NCI-H446 (cell line): ENCODE measurements at places on chromosomes 7 and 10.

- DNase-seq, result no peak
Measured at GRCh38 chr10:82574081-82574480, 699.1 kb downstream of the NRG3 start.

- no peak for DNase-seq
Measured at GRCh38 chr7:33792041-33792440, 113.3 kb upstream of the BMPER start.

GRCh38 chr10:6351495-6351894, 148.8 kb downstream of the PFKFB3 start:
- DNase-seq, result no peak

DNA sequence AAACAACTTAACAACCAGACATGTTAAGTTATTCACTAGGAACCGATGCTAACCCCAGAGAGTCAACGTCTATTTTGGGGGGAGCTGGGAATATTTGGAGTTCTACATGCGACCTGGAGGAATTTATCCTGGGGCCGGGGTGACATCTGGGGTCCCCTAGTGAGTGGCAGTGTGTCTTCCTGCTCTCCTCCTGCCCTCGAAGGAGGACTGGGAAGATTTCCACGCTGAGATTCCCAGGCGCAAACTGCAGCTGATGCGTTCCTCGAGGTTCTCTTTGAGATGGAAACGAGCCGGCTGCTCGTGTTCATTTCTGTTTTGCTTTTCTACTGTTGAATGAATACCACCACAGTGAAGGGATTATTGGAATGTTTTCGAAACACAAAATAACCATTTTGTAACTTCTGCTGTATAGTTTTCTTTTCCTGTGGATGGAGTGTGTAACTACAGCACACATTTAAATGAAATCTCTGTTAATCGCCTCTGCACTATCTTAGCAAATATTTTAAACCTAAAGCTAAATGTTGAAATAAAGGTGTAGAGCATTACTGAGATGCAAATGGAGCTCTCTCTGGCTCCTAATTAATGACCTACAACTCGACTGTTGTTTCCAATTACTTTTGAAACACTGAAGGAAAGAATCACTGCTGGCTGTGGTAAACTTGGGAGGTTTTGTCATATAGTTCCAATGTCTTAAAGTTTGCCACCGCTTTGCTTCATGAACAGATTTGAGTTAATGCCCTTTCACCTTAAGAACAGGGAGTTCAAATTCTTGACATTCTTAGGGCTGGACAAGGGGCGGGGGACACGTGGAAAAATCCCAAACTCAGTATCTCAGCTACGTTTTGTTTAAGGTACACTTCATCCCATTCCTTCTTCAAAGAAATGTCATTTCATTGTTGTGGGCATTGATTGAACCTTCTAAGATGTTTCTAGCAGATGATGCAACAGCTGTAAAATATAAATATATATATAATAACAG, 21.1 kb downstream of the GATA3 start:
- no peak for DNase-seq

- DNase-seq, result no peak
Measured at GRCh38 chr7:157024716-157025115, 14.3 kb upstream of the MNX1 start.

GRCh38 chr10:71865561-71866041, 14.6 kb upstream of the PSAP start:
- DNase-seq, result no peak

GRCh38 chr7:67625257-67625737, 628.7 kb downstream of the TYW1 start:
- peak; percentile 3 for DNase-seq

DNA sequence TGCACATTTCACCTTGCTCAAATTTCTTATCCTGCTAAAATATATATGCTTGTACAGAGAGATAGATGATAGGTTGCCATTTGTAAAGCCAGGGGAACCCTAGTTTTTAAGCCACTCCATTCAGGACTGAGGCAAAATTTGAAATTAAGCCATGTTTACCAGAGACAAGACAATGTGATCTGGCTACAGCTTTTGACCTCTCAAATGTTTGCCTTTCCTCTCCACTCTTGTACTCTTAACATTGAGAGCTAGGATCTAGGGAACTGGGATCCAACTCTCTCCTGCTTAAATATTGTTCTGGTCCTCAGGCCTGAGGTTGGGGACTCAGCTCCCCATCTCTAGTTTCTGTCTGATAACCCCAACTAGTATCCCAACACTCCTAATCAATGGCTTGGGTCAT, 15.9 kb downstream of the HYAL4 start:
- DNase-seq, result no peak

DNA sequence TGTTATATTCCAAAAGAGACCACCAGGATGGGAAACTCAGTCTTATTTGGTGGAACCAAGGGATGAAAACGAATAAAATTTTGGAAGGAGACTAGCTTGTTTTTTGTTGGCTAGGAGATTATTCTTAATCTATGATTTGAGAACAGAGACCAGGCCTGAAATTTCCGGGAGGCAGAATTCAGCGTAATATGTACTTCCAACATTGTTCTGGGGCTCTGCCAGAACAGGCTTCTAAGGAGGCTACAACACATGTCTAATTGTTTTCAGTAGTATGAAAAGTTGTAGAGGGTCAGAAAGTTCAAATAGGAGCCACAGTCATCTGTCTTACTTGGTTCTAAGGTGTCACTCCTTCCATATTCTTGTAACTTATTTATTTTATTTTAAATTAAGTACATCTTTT, 1.7 kb downstream of the DDX21 start:
- no peak for DNase-seq

GRCh38 chr10:31947144-31947926, 18.7 kb upstream of the ARHGAP12 start:
- peak; percentile 85 for DNase-seq

GRCh38 chr7:126449611-126450268, 803.0 kb downstream of the GRM8 start:
- no peak for DNase-seq

- no peak for DNase-seq
Measured at GRCh38 chr10:30510184-30510931, 76.4 kb downstream of the MAP3K8 start.

DNA sequence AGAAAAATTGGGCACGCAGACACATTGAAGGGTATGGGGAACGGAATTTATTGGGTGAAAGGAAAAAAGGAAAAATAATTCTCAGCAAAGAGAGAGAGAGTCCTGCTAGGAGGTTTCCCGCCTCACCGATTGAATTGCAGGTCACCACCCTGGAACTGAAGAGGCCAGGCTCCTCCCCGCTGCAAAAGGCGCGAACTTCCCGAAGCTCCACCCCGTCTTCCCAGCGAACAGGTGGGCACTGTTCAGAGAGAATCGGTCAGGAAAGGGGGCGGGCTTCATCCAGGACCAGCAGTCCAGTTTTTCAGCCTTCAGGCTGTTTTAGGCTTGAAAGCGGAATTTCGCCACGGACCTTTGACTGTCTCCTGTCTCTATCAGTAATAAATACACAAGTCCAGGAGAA, 27.3 kb upstream of the CADPS2 start:
- DNase-seq, result no peak

GRCh38 chr10:106043863-106044262, 1120.6 kb downstream of the SORCS1 start:
- DNase-seq, result no peak

DNA sequence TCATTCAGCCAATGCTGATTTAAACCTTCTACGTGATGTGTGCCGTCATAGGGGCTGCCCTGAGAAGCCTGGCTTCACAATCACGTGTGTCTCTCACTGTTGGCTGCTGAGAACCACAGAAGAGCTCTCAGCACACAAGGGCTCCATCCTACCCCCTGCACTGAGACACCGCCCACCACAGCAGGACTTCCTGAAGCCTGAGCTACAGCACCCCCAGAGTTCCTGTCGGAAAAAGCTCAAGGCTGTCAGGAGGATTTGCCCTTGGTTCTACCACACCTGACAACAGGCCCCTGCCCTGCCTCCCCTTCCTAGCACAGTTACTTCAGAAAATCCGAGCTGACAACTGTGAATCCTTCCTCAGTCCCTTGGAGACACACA, 191.9 kb downstream of the MAD1L1 start:
- DNase-seq, result no peak

GRCh38 chr10:50464004-50464409, 159.7 kb downstream of the SGMS1 start:
- no peak for DNase-seq

DNA sequence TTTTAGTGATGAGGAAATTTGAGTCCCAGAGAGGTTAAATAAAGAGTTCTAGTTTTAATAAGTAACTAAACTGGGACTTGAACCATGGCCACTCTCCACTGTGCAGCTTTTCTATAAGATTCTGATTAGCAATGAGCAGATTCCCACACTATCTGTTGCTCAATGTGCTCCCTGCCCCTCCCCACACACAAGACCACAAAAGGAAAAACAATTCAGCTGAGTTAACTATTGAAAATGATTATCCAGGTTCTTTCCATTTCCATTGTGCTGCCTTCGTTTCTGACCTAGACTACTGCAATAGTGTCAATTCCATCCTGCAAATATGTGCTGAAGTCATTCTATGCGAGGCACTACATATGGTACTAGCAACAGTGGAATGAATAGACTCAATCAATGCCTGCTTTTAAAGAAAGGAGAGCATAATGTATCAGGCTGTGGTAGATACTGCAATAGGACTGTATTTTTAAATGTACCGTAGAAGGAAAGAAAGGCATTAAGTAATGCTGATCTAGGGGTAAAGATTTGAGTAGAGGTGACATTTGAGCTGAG, 97.0 kb downstream of the SEMA3C start:
- no peak for DNase-seq

GRCh38 chr7:119925581-119926289, 347.2 kb upstream of the KCND2 start:
- DNase-seq, result peak; percentile 25

DNA sequence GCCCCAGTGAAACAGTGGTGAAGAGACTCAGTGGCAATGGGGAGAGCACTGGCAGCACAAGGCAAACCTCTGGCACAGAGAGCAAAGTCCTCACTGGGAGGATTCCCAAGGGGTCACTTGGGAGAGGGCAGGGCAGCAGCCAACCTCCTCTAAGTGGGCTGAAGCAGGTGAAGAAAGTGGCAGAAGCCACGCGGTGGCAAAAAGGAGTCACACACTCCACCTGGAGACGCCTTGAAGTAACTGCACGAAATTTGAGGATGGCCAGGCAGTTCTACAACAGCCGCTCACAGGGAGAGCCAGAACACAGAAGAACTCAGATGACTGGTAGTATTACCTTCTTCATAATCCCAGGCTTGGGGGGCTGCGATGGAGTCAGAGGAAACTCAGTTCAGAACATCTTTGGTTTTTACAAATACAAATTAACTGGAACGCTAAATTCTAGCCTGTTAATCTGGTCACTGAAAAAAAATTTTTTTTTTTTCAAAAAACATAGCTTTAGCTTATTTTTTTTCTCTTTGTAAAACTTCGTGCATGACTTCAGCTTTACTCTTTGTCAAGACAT, 574 bp upstream of the IL6 start:
- DNase-seq, result peak; percentile 33

- DNase-seq, result no peak
Measured at GRCh38 chr10:75375838-75376237, 25.7 kb downstream of the ZNF503 start.

- DNase-seq, result no peak
Measured at GRCh38 chr10:92350411-92350810, 59.4 kb downstream of the MARCHF5 start.

GRCh38 chr10:28320799-28321198, 17.9 kb upstream of the MPP7 start:
- no peak for DNase-seq

- DNase-seq, result no peak
Measured at GRCh38 chr7:47355684-47356083, 226.2 kb downstream of the TNS3 start.

GRCh38 chr10:104928734-104929133, 287.6 kb downstream of the SORCS3 start:
- DNase-seq, result no peak

- DNase-seq, result no peak
Measured at GRCh38 chr10:118003126-118003525, 43.6 kb downstream of the RAB11FIP2 start.

GRCh38 chr10:13453896-13454295, 74.9 kb downstream of the BEND7 start:
- no peak for DNase-seq

GRCh38 chr10:127319691-127320090, 123.3 kb upstream of the INSYN2A start:
- DNase-seq, result no peak

GRCh38 chr7:45923290-45923689, 2.2 kb upstream of the IGFBP3 start:
- peak; percentile 4 for DNase-seq

DNA sequence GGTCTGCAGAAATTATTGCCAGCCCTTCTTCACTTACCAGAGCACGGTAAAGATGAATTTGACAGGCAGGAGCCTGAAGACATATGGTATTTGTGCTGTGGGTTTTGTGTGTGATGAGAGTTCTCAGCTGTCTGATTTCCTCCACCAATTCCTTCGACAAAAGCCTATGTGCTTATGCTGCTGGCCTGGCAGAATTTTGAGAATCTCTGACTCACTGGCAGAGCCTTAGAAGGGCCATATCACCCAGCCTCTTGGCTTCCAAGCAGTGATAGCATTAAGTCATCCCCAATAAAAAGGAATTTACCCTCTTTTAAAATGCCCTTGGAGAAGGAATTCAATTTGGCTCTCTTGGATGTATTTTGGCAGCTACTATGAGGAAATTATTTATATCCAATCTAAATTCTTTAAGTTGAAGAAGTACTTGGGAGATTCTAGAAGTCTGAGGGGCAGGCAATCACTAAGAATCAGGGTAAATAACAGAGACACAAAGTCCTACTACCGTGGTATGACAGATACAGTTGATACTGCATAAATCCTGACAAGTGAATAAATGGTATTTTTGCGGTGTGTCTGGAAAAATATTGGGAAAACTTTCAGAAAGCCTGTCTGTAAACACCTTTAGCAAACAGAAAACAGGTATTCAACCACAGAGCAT, 68.6 kb upstream of the EFCAB10 start:
- DNase-seq, result peak; percentile 54

DNA sequence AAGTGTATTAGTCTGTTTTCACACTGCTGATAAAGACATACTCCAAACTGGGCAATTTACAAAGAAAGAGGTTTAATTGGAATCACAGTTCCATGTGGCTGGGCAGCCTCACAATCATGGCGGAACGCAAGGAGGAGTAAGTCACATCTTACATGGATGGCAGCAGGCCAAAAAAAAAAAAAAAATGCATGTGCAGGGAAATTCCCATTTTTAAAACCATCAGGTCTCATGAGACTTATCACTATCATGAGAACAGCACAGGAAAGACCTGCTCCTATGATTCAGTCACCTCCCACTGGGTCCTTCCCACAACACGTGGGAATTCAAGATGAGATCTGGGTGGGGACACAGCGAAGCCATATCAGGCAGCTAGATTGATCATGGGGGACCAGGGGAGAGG, 136.8 kb downstream of the EXOC4 start:
- no peak for DNase-seq

GRCh38 chr7:133829336-133829897, 297.7 kb upstream of the LRGUK start:
- DNase-seq, result no peak

DNA sequence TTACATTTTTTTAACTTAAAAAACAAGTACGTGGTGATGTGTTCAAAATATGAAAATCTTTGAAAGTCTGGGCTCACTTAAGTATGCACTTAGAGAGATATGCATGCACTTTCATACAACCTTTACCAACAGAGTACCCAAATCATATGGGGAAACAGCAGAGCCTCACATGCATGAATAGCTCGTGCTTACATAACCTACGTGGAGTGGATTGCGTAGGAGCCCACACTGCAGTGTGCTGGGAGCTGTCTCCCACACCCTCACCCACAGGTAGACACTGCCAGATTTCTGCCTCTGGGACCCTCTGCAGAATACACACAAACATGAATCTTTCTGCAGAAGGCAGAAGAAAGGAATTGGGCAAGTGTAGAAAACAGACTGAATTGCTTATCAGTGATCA, 581 bp downstream of the CLCN1 start:
- no peak for DNase-seq
